DND-41 (cell line): ENCODE measurements at places on chromosomes 11 and 22.

DNA sequence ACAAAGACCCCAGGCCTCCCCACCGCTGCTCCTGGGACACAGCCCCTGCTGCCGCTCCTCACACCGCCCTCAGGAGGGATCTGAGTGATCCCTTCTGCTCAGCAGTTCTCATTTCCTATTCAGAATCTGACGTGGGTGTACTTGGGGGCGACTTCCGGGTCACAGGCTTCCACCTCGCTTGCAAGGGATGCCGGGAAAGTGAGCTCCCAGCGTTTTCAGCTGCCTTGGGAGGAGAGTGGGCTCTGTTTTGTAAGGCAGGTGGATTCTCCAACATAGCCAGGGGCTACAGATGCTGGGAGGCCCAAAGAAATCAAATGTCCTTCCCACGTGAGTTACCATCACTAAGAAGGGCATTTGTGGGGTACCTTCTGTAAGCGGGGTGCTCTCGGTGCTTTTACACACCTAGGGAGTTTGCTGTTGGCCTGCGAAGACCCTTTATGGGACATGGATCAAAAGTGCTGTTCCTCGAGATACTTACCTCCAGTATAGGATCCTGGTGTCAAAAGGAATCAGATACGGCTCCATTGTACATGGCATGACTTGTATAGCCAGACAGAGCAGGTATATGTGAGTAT is 9.7 kb upstream of the LRRC10B start:
- DNase-seq = no peak

- no peak for DNase-seq
Measured at GRCh38 chr11:111099028-111099713, 146.4 kb upstream of the POU2AF2 start.

DNA sequence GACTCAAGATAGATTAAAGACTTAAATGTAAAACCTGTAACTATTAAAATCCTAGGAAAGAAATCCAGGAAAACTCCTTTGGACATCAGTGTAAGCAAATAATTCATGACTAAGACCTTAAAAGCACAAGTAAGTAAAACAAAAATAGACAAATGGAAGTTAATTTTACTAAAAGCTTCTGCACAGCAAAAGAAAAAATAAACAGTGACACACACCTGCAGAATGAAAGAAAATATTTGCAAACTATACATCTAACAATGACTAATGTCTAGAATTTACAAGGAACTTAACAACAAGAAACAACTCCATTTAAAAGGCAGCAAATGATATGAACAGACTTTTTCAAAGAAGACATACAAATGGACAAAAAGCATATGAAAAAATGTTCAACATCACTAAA is 359.1 kb downstream of the LUZP2 start:
- DNase-seq = no peak

DNA sequence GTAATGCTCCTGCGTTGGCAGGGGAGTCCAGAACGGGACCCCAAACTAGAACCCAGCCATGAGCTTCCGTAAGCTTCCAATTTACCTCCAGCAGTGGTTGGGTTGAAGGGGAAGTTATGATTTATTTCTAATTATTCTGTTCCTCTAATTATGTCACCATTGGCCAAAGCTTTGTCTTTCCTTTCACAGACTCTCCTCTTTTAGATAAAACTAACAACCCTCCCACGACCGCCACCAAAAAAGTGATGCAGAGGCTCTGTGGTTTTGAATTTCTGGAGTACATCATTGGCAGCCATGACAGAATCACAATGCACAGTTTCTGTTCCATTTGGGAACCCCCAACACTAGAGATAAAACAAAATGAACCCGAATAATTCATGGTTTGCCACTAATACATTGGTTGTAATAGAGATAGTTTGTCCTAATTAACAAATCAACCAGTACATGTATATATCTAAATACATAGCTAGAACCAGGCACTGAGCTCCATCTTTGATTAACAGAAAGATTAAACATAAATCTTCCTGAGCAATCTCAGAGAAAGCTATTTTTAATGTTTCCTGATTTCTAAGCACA is 64.3 kb downstream of the ETS1 start:
- DNase-seq = peak; percentile 55

GRCh38 chr11:46020084-46020599 is 97.7 kb downstream of the LARGE2 start:
- no peak for DNase-seq

DNA sequence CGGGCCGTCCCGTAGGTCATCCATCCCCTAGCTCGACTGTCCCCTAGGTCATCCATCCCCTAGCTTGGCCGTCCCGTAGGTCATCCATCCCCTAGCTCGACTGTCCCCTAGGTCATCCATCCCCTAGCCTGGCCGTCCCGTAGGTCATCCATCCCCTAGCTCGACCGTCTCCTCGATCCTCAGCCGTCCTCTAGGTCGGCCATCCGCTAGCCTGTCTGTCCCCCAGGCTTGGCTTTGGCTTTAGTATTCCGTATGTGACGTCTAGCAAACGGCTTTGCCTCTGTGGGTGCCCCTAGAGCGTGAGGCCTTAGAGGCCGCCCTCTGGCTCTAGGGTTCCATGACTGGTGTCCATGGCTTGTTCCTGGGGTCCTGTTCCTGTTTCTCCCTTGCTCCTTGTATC is 40.6 kb upstream of the BID start:
- DNase-seq = no peak

DNA sequence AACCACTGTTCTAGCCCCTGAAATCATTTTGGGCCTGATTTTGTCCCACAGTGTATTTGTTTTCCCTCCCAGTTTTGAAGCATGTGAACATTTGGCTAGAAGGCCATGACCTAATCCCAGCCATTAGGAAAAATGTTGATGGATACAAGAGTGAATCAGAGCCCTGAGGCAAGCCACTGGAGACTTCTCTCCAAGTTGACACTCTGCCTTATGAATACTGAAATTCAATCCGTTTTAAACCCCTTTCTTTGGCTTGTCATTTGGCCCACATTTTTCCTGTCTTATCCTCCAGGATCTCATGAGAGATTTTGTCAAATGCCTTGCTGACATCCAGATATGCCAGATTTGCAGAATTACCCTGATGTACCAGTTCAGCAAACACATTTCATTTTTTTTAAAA is 158.8 kb downstream of the FAT3 start:
- DNase-seq = no peak

- no peak for DNase-seq
Measured at GRCh38 chr11:66766681-66767080, 37.7 kb upstream of the SPTBN2 start.

DNA sequence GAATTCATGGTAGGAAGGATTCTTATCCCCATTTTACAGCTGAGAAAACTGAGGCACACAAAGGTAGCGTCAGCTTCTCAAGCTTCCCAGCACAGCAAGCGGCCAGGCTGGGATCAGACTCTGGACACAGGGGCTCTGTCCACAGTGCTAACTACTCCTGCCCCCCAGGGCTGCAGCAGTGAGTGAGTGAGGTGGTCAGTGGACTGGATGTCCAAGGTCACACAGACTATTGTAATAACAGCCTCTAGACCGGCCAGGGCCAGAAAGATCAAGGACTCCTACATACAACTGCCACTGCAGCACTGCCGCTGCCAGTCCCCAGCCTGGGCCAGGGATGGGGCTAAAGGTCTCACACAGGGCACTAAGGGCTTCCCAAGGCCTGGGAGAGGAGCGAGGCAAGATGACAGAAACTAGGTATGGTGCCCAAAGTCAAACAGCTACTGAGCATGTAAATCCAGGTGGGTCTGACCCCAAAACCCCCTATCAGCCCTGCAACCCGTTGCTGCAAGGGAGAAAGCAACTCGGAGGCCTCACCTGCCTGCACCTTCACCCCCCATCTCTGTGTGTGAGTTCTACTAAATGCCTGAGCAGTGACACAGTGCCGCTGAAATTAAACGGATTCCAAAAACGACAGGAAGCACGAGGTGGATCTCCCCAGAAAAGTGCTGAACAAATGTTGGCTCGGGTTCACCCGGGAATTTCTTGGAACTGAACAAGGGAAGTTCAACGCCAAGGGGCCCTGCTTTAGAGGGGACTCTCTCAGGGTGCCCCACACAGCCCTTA is 161.8 kb upstream of the GRK3 start:
- no peak for DNase-seq

DNA sequence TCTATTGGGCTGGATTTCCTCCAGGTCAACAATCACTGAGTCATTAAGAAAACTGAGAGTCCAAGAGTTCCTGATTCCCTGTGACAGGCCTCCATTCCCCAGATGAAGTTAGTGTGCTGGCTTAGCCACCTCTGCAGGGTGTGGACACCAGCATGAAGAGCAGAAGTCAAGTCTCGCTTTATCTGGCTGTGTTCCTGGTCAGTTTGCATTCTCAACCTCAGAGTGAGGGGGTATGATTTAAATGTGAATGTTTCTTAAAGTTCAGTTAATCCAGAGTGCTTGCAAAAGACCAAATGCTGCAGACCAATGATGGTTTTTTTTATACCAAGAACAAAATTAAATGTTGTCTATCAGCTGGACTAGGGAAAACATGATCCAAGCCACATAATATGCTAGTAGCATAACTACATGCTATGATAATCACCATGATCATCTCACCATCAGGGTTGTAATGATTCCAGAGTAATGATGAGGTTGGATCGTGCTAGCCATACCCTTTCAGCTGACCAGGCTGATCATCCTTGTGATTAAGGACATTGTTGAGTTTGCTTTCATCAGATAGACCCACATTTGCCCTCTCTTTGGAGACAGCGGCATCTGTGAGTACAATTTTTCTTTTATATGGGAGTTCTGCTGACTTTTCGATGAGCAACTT is 145.8 kb upstream of the ARHGAP20 start:
- DNase-seq = no peak

- DNase-seq = no peak
Measured at GRCh38 chr11:74070723-74071492, 62.0 kb upstream of the UCP3 start.

GRCh38 chr11:129315781-129316579 is 59.7 kb upstream of the BARX2 start:
- DNase-seq = no peak

DNA sequence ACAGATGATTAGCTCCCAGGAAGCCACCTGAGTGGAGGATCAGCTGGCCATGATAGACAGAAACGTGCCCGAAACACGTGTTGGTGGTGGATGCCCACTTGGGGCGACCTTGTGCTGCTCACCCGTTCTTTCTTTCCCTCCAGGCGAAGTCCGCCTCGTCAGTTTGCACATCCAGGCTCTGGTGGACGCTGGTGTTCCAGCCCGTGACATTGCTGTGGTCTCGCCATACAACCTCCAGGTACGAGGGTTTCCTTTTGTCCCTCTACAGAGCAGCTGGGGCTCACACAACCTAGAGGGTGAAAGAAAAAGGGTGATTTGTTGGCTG is 30.6 kb downstream of the IGHMBP2 start:
- no peak for DNase-seq

DNA sequence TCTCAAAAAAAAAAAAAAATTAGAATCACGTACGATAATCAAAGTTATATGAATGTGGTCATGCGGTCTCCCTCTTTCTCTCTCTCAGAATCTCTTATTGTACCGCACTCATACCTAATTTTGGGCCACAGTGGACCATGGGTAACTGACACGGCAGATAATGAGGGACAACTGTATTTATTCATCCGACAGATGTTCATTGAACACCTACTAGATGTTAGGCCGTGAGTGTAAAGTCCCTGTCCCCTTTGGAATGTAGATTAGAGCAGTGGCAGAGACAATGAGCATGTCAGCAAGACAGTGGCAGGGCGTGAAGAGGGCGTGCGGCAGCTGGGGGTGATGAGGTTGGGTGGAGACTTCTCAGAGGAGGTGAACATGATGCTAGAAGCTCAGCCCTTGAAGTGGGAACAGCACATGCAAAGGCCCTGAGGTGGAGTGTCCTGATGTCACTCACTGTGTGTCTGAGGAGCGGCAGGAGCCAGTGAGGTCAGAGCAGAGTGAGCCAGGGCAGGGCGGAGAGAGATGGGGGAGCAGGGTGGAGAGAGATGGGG is 25.1 kb downstream of the CACNA1I start:
- no peak for DNase-seq

- DNase-seq = no peak
Measured at GRCh38 chr11:67507242-67507863, 609 bp downstream of the CDK2AP2 start.
